ENCODE measurements at places on chromosomes 4 and X.

DNA sequence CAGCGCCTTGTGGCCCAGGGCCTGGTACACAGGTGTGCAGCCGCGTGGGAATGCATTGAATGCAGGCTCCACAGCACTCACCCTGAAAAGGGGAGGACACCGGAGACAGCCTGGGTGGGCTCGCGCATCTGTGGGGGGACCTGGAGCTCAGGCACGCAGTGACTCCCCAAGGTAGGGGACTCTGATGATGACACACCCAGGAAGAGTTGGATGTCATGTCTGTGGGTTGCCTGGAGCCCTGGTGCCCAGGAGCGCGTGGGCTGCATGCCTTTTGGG is 32.7 kb upstream of the HTRA3 start:
- no peak for DNase-seq

DNA sequence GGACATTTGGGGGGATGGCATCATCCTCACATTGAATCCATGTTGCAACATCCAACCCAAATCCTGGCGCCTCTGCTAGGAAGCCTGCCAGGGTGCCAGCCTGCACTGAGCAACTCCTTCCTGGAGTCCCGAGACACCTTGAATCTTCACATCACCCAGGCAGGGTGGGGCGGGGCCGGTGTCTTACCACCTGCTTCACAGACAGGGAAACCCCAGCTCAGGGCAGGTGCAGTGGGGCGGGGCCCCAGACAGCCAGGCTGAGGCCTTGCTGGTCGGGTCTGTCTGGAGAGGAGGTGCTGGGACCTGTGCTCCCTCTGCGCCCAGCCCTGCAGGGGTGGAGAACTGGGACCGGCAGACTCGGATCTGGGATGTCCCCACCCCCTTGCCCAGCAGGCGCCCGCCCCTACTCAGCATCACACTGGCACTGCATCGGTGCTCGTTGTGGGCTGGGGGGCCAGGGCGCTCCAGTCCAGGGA is 31.5 kb upstream of the HTRA3 start:
- no peak for DNase-seq

DNA sequence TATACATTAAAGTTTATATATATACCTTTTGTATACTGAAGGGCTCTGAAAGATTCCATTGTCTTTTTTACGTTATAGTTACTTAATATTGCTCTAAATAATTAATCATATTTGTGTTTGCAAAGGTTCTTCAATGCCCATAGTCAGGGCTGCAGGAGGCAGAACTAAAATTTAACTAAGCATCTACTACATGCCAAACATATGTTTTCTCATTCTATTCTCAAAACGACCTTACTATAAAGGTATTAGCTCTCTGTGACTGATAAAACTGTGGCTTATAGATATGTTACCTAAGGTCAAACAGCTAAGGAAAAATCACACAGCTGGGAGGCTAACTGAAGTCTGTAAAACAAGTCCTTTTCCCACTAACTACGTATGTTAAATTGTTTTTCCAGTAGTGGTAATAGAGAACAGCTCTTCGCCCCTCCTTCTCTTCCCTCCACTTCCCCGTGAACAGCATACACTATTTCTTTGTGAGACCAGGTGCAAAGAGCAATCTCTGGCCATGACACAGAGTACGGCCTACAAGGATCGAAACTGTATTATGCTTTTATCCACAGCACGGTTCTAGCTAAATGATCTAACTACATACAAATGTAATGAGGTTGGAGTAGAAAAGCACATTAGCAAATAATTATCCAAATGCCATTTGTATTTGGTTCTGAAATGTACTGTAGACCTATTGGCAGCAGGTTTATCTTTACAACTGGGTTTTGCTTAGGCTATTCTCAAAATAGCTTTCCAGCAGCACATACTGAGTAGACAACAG is 1.7 kb downstream of the CNOT6L start:
- no peak for DNase-seq

DNA sequence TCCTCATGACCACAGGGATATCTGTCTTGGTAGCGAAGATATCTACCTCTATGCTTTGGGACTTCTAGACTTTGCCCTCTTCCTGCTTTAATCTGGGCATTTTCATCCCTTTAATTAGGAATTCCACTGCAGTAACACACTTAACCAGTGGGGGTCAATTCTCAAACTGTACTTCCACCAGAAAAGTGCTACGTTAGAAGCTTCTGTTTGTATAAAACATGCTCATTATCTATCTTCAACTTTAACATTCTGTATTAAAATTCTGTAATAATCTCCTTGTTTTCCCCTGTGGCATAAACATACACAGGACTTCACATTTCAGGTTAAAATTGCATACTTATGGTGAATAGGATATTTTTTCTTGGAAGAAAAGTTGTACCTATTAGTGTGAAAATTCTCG is 105.6 kb downstream of the AMMECR1 start:
- DNase-seq: no peak

- no peak for DNase-seq
These were observed 19.6 kb downstream of the TMEM31 start for GRCh38 chrX:103730147-103730795.

GRCh38 chr4:152723236-152723635 is 43.4 kb upstream of the TMEM154 start:
- no peak for DNase-seq

DNA sequence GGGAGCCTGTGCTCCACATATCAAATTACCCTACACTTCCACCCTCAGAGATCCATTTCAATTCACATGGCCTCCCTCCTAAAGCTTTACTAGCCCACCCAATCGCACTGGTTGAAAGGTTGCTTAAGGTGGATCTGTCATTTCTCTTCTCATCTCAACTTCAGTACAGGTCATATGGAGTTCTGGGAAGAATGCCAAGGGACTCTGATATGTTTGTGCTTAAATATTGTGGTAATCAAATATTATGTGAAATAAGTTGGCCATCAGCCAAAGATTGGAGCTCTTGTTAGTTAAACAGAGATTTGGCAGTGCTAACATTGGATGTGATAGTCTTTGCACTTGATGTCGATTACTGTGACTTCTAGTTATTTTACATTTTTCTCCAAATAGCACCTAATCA is 20.5 kb downstream of the SEPTIN6 start:
- no peak for DNase-seq

GRCh38 chr4:34261799-34262314 is 1982.5 kb downstream of the ARAP2 start:
- DNase-seq: no peak

GRCh38 chr4:39062094-39062769 is at the start of gene KLHL5:
Gene KLHL5 (plus strand): TSS chr4:39062232. CDS start chr4:39062653, 421 bp downstream.
- DNase-seq: no peak

DNA sequence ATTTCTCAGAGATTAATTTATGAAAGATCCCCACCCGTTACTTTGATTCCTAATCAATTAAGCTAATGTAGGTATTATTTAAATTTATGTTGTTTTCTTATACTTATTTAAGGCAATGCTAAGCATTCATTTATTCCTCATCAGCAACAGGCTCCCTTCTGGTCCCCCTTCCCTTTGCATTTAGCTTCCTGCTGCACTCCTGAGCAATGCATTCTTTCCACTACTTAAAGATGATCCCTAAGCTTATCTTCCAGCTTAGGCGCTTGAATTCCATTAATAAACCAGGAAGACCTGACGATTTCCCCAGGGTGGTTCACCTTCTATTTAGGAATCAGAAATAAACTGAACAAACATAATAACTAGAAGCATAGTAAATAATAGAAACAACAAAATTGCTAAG is 1003.1 kb downstream of the FSTL5 start:
- no peak for DNase-seq

DNA sequence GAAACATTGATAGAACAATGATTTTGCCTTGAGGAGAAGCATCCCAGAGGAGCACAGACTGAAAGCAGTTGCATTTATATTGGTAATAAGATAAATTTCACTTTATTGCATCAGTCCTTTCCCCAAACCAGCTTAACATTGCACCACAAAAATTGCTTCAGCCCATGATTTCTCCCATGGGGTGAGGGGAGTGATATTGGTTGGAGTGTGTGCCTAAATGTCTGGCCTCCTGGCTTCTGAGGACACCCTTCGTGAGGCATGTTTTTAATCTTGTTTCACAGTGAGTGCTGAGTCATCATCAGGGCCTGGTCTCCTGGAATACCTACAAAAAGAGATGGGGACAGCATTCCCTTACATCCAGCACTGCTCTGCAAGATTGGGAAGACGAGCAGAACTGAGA is 487.9 kb downstream of the C4orf33 start:
- no peak for DNase-seq

GRCh38 chr4:152687974-152688599 is 8.3 kb upstream of the TMEM154 start:
- DNase-seq: no peak

GRCh38 chrX:9874483-9874882 is 88.3 kb downstream of the SHROOM2 start:
- no peak for DNase-seq

DNA sequence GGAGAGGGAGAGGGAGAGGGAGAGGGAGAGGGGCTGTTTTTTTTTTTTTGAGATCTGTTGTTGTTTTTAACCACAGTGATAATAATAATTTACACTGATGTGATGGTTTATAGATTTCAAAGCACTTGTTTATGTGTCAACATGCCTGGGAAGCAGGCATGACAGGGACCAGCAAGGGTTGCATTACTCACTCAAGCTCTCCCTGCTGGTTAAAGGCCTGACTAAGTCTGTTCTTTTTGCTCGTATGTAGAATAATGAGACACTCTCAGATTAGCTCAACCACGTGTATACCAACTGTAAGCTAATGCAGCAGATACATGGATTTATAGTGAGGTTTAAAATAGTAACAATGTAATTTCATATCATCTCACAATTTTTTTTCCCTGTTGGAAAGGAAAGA is 134.6 kb upstream of the BOD1L1 start:
- no peak for DNase-seq

DNA sequence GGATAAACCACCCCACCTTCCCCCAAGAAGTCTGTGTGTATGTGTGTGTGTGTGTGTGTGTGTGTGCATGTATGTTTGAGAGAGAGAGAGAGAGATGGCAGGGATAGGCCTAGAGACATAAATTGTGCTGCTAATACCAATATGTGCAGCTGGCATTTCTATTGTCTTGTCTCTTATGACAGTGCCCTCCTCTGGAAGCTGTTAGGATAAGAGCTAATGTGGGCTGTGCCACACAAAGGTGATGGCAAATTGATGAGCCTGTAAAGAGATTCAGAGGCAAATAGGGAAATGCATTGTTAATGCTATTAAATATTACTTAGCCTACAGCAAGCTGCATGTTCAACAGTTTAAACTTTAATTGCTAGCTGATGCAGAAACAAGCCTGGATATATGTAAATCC is 332.0 kb downstream of the NKX6-1 start:
- DNase-seq: no peak

DNA sequence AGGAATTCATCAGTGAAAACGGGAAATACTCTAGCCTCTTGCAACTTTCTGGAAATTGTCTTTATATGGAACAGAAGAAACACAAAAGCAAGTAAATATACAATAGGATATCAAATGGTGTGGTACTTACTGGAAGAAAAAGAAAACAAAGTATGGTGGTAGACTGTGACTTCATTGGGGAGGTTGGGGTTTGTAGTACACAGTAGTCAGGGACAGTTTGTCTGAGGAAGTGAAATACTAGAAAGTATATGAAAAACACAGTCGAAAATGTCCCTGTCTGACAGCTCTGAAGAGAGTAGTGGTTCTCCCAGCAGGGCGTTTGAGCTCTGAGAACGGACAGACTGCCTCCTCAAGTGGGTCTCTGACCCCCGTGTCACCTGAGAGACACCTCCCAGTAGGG is 390.0 kb upstream of the NWD2 start:
- no peak for DNase-seq

- DNase-seq: no peak
These were observed 35.8 kb downstream of the ATXN3L start for GRCh38 chrX:13283950-13284546.

GRCh38 chr4:184100297-184100885 is 117.3 kb downstream of the ENPP6 start:
- DNase-seq: no peak

GRCh38 chr4:158209825-158210807 is at the start of gene TMEM144:
Gene TMEM144 (plus strand): TSS chr4:158210486. CDS start chr4:158212668, 2,182 bp downstream.
- DNase-seq: no peak

DNA sequence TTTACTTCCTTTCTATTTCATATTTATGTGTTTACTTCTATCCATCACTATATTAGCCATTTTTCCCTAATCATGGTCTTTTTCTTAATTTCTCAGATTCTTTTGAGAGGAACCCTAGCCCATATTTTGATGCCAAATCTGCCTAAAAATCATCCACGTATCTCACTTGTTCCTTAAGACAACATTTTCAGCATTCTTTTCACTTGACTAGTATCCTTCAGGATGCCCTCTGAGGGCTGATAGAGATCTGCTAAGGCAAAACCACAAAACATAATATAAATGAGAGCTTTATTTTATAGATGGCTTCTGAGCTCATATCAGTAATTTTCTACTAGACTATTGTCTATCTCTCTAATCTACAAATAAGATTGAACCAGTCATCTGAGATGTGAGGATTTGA is 341.9 kb downstream of the GPM6A start:
- DNase-seq: no peak

DNA sequence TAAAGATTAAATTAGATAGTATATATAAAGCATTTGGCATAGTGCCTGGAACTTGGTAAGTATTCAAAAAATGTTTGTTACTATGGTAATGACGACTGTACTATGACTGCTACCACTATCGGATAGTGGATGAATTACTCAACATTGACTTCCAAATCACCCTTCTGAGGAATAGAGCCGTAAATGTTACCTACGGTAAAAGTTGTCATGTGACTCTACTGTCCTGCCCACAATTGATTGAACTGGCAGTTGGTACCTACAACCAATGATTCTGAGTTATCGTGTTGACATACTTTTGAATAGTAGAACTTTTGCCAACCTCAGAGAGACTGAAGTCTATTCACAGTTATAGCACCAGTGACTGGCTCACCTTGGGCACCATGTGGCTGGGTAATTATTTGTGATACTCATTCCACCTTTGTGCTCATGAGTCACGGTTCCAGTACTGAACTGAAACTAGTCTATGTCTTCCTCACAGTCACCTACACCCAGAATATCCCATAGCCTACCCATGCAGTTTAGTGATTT is 185.5 kb upstream of the PITX2 start:
- no peak for DNase-seq

DNA sequence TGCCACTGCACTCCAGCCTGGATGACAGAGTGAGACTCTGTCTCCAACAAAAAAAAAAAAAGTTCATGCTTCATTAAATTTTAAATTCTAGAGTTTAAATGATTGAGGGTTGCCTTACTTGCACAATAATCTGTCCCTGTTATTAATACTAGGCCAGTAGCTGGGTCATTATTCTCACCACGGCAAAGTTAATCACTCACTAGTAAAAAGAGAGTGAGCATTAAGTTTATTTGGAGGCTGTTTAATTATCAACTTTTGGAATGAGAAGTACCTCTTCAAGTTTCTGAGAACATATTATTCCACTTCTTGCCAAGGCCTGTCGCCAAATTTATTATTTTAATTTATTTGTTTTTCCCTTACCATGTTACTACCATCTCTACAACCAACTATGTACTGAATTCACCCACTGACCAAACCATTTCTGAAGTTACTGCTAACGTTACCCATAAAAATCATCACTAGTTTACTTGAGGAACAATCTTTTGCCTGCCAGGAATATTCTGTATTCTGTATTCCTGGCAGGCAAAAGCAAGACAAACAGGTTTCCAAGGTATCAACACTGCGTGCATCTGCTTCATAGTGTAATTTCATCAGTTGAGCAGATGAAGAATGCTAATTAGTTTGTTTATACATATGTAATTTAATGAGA is 26.5 kb downstream of the GUCY1A1 start:
- DNase-seq: no peak
